Head of caudate nucleus (tissue), 42 donors: ENCODE measurements at places on chromosomes 6 and 20.

- DNase-seq = no peak
These were observed 1.6 kb downstream of the KIAA0408 start for GRCh38 chr6:127457456-127458064.

- DNase-seq = peak; percentile 51
These were observed 8.4 kb upstream of the ZBTB24 start for GRCh38 chr6:109491207-109491938.

- DNase-seq = no peak
These were observed 347.3 kb upstream of the CDH4 start for GRCh38 chr20:60904730-60905129.

- no peak for DNase-seq
These were observed 193.5 kb downstream of the LRFN2 start for GRCh38 chr6:40393641-40394040.

DNA sequence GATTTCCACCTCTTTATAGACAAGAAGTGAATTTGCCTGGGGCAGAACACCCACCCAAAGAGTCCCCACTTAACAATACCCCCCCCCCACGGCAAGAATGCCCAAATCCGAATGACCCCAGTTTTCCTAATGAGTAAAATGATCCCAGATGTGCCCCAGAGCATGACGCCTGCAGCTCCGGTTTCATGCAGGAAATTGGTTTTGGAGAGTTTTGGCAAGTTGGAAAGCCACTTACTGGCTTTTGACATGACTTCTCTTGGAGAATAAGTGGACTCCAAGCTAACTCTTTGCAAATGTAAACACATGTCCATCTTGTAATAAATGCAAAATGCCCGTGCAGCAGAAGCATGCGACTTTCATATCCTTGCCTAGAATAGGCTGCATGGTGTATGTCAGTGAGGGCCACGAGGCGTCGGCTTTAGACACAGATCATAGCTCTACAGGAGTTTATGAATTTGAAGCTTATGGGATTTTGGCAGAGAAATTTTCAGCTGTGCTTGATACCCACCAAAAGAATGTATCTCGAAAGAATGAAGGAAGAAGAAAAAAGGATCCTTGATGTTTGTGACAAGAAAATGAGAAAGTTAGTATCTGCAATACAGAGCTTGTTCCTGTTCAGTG, 24.2 kb downstream of the EDN3 start:
- no peak for DNase-seq

GRCh38 chr6:87184762-87185250, 29.4 kb downstream of the ZNF292 start:
- DNase-seq = no peak

- no peak for DNase-seq
These were observed 215.1 kb upstream of the QKI start for GRCh38 chr6:163199371-163199770.
